ENCODE measurements at places on chromosomes 3 and 15.

GRCh38 chr3:63032881-63033280, 157.7 kb upstream of the CADPS start:
- DNase-seq = no peak

DNA sequence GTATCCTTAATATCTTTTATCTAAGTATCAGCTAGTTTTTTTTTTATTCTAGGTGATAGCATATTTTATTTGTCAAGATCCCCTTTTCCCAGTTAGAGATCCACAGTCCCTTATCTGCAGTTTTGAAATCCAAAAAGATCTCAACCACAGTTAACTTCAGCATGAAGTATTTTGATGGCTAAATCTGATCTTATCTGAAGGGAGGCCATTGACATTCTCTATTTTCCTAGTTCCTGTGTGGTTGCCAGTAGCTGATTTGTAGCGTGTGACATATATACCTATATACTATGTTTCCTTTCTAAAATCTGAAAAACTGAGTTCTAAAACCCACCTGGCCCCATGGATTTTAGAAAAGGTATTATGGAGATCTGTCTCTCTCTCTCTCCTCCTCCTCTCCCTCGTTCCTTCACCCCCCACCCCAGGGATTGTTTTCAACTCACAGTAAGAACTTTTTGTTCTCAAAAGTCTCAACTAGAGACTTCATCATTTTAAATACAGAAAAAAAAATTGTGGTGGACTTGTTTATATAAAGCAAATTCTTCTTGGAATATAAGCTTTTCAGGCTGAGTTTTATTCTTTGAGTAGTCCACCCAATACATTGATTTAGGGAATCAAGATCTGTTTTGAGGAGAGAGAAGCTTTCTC, 12.3 kb downstream of the TCF12 start:
- DNase-seq = no peak

DNA sequence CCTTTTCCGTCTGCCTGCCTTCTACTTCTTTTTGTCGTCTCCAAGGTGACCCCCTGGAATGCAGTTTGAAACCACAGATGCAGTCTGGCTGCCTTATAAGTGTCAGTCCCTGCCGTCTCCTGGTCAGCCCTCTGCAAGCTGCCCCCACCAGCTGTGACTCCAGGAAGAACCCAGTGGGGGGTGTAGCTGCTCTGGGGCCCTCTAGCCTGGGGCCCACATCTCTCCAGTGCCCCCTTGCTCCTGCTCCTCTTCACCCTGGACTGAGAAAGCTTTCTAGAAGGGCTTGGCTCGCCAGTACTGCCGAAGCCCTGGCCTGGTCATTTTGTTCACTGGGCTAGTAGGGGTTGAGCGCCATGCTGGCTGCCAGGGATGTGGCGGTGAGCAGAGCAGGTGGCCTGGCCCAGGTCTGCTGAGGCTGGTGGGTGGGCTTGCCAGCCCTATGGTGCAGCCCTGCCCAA, 21.3 kb downstream of the SYNM start:
- DNase-seq = no peak

DNA sequence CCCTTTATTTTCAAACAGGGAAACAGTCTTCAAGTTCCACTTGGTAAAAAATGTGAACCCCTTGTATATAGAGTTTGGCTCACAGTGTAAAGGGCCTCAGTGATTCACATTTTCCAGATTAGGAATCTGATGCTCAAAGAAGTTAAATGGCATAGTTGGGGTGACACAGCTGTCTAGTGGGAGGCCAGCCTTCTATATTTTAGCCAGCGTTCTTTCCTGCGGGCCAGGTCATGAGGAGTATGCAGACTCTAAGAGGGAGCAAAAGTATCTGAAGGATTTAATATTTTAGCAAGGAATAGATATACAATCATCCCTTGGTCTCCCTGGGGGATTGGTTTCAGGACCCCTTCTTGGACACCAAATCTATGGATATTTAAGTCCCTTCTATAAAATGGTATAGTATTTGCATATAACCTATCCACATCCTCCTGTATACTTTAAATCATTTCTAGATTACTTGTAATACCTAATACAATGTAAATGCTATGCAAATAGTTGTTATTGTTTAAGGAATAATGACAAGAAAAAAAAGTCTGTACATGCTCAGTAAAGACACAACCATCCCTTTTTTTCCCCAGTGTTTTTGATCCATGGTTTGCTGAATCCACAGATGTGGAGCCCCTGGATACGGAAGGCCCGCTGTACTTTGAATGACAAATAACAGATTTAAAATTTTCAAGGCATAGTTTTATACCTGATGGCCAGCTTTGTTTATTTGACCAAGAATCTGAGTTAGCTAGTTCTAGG, 7.0 kb downstream of the B2M start:
- no peak for DNase-seq

- DNase-seq = no peak
These were observed 370.4 kb upstream of the CDIN1 start for GRCh38 chr15:36208868-36209582.

- peak; percentile 59 for DNase-seq
These were observed 71.9 kb upstream of the SLC6A11 start for GRCh38 chr3:10744098-10744465.

DNA sequence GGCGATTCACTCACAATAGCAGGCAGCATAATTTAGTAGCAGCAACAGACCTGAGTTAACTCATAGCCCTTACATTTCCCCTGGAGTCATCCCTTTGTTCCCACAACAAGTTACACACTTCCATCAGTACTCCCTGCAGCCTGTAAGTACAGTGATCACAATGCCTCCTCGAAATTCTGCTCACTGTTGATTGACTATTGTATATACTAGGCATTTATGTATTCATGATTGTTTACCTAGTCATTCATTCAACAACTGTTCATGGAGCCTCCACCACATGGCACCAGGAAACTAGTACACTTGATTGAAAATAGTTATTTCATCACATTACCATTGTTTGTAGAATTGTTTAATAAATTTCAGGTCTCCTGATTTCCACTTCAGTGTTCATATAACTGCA, 71.4 kb upstream of the P3H2 start:
- DNase-seq = no peak

- no peak for DNase-seq
These were observed 194.7 kb downstream of the LPP start for GRCh38 chr3:188348435-188349244.

DNA sequence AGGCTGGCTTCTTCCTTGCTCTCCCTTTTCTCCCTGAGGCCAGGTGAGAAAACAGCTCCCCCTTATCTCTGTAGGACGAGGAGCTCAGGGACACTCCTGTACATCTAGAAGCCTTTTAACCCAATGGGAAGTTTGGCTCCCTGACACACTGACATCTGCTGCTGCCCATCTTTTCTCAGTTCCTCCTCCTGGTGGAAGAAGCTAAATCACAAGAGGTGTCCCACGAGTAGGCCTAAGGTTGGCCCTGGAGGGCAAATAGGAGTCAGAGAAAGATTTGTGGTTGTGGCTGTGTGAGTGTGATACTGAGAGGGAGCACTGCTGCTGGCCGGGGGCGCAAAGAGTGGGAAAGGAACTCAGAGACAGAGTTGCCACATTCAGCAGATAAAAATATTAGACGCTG, 49.5 kb downstream of the ARHGAP31 start:
- no peak for DNase-seq

DNA sequence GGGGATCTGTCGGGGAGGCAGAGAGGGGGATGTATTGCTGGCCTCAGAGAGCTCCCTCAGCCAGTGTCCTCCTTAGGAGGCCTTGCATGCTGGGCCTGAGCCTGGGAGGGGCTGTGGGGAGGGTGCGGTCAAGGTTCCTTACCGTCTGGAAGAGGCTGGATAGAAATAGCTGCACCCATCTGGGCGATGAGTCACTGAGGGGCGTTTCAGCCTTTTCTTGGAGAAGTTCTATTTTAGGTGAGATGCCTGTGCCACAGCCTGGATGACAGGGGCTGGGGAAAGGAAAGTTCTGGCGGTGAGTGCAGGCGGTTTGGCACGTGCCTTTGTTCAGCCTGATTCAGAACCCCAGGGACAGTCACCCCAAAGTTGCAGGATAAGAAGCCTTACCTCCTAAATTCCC, 35.7 kb upstream of the APEH start:
- no peak for DNase-seq

DNA sequence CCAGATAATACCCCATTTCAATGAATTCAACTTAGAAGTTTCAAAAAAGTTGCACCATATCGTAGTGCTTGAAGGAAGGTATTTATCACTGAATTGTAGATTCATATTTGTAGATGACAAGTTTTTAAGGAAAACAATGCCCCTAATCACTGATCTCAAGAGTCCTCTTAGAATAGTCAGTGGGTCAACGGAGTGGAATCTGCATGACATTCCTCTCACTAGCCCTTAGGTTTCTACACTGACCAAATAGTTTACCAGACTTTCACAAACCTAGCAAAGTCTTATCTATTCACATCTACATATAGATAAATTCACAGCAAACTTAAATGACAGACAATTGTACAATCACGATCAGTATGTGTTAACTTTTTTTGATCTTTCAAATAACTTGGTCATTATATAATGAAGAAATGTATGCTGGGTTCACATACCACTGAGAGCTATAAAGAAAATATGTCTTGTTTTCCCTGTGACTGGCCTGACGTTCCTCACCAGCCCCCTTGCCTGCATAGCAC, 35.7 kb upstream of the PHLDB2 start:
- no peak for DNase-seq

GRCh38 chr3:197468866-197469382, 86.8 kb downstream of the BDH1 start:
- DNase-seq = no peak

DNA sequence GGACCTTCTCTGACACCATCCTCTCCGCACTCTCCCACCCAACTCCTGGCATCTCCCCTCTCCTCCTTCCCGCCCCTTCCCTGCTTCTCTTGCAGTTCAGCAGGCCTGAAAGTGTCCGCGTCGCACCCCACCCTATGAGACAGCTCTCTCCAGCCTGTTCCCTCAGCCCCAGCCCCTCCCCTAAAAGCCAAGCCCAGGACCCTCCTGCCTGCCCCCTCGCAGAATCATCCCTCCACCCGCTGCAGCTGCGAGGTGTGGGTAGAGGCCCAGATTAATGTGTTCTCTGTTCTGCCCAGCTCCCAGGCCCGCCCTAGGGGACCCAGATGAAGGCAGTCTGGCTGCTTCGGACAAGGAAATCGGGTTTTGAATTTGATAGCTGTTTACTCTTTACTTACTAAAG, 410 bp downstream of the PRR23E start:
- no peak for DNase-seq

GRCh38 chr3:14434126-14434497, 31.7 kb downstream of the SLC6A6 start:
- DNase-seq = no peak

- DNase-seq = no peak
These were observed 46.9 kb downstream of the PIK3R4 start for GRCh38 chr3:130699765-130700164.

DNA sequence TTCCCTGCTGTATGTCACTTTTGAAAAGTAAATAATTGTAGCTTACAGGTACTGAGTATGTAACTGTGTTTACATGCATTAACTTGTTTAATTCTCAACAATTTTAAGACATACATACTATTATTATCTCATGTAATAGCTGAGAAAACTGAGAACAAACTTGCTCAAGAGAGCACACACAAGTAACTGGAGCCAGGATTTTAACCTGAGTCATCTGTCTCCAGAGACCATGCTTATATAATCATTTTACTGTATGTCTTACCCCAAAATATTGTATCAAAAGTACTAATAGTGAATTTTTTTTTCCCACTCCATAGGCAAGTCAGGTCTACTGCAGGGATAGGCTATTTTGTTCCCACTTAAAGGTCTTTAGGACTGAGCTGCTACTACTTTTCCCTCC, 95.4 kb downstream of the FEZF2 start:
- no peak for DNase-seq

DNA sequence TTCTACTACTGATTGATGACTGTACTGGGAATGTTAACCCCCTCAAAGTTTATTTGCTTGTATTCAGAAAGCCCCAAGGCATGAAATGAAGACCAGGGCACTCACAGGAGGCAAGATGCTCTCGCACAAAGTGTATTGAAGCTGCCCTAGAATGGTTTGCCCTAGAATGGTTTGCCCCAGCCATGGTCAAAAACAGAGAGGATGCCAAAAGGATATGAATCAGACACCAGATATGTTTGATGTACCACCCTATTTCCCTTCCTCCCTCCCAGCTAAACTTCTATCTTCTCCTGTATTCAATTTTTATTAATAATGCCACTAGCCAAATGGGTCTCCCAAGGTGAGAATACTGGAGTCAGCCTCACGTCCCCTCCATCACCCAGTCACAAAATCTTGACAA, 101.3 kb downstream of the TMCO5A start:
- DNase-seq = no peak

DNA sequence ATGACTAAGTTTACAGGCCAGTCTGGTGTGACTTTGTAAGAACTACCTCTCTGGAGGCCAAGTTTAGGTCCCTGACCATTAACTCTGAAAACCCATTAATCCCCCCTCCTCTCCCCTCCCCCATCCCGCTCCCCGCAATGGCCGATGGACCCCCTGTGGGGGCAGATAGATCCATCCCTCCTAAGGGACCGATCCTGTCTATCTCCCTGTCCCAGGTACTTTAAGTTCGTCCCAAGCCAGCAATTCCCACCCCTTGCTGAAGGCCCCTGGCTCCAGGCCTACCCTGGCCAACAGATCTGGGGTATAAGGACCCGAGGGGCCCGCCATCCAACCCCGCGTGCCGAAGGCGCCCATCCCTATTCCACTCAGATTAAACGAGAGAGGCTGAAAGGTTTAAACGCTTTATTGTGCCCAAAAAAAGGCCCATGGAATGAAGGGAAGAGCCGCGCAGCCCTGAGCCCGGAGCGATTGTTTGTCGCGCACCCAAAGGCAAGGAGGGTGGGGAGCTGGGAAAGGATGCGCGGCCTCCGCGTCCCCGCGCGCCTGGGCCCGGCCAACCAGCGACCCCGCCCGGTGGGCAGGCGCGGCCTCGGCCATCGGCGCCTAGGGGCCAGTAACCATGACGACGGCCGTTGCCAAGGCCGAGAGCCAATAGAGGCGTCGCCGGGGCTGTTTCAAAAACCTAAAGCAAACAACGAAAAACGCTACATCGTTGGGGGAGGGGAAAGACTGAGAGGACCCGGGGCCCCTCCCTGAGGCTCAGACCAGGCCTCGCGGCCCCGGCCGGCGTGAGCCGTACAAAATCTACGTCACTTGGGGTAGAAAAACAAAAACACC, 35.9 kb downstream of the HMCES start:
- DNase-seq = peak; percentile 90

GRCh38 chr3:25304916-25305315, 123.1 kb upstream of the RARB start:
- DNase-seq = no peak

DNA sequence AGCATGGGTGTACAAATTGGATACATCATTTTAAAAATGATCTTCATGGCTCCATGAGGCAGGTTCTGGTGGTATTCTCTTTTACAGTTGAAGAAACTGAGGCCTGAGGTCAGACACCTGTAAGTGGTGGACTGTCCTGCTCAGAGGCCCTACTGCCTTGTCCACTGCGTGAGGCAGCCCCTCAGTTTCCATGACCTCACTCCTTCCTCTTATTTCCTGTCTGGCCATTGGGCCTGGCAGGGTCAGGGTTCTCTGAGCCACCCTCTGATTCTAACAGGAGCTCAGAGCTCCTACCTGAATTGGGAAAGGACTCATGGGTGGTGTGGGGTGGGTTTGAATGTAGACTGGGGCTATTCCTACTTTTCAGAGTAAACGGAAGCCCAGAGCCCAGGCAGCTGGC, 17.5 kb downstream of the PLEKHO2 start:
- DNase-seq = no peak

GRCh38 chr3:194205675-194206133, 69.8 kb downstream of the HES1 start:
- no peak for DNase-seq
